Bladder microvascular endothelial cell (primary cell): ENCODE measurements at places on chromosomes 16 and 17. TPM values are rescaled to one million over a fixed set of nuclear protein-coding genes. Genes with fewer than 3 reads are reported as not detected.

Gene CRYBA1
- not detected in 2 replicates for total RNA-seq

Gene RAB26
- 0.49 and 0.88 TPM in 2 replicates for total RNA-seq

Gene KRTAP3-2
- 0.16 TPM in 1 of 2 replicates, not detected in the other for total RNA-seq

Gene DPEP2
- 0.16 and 1.4 TPM in 2 replicates for total RNA-seq

Gene SEPTIN12
- total RNA-seq: 0.06 TPM in 1 of 2 replicates, not detected in the other

Gene CDH13
- 78.2 and 240 TPM in 2 replicates for total RNA-seq

Gene SPAG5
- total RNA-seq: 24.1 and 30.4 TPM in 2 replicates

Gene RPH3AL
- total RNA-seq: 18.9 and 29.0 TPM in 2 replicates

Gene HOXB4
- 2.3 and 3.3 TPM in 2 replicates for total RNA-seq

Gene WFIKKN1
- 0.19 TPM in 1 of 2 replicates, not detected in the other for total RNA-seq

Gene CTRB2
- not detected in 2 replicates for total RNA-seq

Gene ASGR2
- total RNA-seq: not detected in 2 replicates

Gene KRTAP1-1
- not detected in 2 replicates for total RNA-seq

Gene NPIPB9
- 1.5 and 9.4 TPM in 2 replicates for total RNA-seq

Gene SPNS2
- 109 and 135 TPM in 2 replicates for total RNA-seq

Gene RNF43
- total RNA-seq: not detected in 2 replicates

Gene ARL5C
- not detected in 2 replicates for total RNA-seq

Gene ASPHD1
- 0.32 and 0.63 TPM in 2 replicates for total RNA-seq

Gene CD300A
- total RNA-seq: not detected in 2 replicates

Gene SOX8
- total RNA-seq: 0.16 and 1.3 TPM in 2 replicates

Gene KRT31
- not detected in 2 replicates for total RNA-seq

Gene STX1B
- total RNA-seq: 1.1 TPM in 1 of 2 replicates, not detected in the other

Gene FHOD1
- total RNA-seq: 17.5 and 26.0 TPM in 2 replicates

Gene SPHK1
- total RNA-seq: 52.5 and 142 TPM in 2 replicates
